ENCODE measurements at places on chromosomes 7 and 10.

DNA sequence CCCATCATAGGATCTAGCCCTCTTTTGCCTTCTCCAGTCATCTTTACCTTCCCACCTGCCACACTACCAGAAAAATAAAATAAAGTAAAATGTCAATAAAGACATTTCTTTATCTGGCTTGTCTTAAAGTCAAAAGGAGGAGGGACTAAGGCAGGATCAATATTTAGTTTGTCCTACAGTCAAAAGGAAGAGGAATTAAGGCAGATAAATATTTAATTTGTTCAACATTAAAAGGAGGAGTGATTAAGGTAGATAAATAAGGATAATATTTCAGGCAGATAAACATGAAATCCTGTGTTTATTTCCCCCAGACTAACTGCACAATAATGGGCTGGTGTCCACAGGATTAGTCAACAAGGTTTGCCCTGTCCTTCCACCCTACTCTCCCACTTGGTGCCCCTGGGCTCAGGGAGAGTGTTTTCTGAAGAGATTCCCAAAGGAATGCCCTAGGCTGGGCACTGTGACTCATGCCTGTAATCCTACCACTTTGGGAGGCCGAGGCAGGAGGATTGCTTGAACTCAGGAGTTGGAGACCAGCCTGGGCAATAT, 18.3 kb upstream of the MSMB start:
- no peak for DNase-seq

DNA sequence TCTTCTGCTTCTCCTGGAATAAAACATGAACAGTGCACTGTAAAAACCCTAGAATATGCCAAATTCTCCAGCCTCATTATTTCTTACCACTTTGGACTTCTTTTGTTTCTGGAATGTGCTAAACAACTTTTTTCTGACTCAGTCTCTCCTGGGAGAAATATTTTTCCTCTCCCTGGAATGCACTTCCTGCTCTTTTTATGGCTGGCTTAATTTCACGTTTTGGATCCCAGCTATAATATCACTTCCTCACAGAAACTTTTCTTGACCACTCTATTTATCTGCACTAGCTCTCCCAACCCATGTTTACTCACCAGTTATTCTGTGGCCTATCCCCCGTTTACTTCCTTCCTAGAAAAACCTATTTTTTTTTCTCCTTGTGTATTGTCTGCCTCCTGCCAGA, 26.7 kb downstream of the ABCB5 start:
- DNase-seq: no peak

DNA sequence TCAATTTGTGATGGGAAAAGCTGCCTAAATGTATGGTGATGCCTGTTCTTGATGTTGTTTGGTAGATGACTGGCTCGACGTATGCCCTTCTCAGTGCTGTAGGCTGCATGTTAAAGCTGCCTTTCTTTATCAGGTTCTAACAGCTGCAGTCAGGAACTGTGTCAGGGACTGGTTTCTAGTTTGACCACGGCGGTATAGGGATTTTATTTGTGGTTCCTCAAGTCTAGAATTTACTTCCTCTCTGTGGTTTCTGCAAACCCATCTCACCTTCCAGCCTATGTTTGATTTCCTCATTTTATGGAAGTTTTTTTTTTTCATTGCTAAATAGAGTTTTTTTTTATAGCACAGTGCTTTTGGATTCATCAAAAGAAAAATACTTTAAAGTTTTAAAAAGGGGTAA, 26.5 kb downstream of the LMTK2 start:
- peak; percentile 6 for DNase-seq

GRCh38 chr10:115491526-115492140, 398.5 kb downstream of the ATRNL1 start:
- no peak for DNase-seq

DNA sequence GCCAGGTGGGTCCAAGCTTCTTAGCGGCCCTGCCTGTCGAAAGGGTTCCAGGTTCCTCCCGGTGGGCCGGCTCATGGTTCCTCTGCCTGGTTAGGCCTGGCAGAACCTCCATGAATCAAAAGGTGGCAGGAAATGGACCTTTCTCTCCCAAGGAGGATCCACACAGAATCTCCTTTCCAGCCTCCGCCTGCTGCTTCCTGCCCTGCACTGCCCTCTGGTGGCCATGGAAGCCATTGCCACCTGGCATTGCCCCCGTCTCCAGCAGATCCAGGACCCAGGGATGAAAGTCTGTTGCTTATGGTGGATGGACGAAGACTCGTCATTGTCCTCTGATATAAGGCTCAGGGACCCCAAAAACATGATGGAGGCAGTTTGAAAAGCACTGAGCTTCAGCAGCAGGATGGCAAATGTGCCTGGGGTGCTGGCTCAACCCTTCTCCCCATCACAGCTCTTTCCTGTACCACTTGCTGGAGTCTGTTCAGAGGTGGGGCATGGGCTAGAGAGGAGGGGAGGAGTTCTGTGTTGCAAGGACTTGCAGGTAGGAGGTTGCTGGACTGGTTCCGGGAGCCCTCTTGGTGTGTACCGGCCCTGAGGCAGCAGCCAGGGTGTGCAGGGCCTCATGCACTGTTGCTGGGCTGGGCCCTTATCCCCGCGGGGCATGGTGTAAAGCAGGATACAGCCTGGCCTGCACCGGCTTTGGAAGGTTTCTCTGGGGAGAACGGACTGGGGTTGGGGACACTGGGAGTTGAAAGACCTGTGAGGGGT, 11.3 kb upstream of the INMT start:
- DNase-seq: peak; percentile 66

DNA sequence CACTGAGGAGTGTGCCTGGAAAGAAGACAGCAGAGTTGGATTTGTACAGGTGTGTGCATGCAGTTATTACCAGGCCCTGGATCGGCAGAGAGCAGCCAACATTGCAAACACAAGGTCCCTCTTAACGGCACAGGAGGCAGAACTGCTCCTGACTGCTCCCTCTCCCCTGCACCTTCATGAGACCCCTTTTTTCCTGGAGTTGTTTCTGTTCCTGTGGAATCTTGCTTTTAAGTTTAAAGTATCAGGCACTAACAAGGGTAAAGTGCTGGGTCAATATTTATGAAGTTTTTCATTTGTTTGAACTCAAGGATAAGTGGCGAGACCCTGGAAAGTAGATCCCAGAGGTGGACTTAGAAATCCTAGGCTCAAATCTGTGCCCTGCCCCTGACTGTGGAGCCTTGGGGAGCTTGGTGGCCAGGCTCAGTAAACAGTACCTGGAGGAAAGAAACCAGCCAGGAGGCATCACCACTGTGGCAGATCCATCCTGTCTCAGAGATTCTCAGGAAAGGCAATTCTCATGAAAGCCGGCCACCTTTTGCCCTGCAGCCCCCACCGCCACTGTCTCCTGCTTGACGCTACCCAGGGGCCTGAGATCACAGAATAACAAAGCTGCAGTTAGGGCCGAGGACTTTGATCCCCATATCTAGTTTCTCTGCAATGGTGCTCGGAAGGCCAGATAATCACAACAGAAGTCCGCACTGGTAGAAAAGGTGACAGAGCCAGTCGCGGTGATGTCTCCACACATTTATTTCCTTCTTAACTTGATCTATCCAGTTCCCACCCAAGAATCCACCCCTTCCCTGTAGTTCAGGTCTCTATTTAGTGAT, 36.7 kb downstream of the DDC start:
- DNase-seq: no peak

DNA sequence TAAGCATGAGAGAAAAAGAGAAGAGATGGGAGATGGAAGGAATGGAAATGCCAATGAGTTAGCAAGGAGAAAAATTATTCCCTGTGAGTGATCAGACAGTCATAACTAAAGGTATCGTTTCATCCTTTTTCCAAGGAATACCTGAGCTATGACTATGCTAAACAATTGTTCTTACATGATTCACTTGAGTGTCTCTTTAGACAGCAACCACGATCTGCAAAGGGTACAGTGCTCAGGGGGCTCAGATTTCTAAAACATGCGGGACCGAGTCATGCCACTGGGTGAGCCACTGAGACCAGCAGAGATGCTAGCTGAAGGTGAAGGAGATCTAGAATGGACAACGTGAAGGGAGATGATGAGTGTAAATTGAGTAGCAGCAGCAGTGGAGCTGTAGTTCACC, 78.0 kb upstream of the CTTNBP2 start:
- DNase-seq: no peak

GRCh38 chr10:5620966-5621365, 45.4 kb downstream of the ASB13 start:
- DNase-seq: no peak

DNA sequence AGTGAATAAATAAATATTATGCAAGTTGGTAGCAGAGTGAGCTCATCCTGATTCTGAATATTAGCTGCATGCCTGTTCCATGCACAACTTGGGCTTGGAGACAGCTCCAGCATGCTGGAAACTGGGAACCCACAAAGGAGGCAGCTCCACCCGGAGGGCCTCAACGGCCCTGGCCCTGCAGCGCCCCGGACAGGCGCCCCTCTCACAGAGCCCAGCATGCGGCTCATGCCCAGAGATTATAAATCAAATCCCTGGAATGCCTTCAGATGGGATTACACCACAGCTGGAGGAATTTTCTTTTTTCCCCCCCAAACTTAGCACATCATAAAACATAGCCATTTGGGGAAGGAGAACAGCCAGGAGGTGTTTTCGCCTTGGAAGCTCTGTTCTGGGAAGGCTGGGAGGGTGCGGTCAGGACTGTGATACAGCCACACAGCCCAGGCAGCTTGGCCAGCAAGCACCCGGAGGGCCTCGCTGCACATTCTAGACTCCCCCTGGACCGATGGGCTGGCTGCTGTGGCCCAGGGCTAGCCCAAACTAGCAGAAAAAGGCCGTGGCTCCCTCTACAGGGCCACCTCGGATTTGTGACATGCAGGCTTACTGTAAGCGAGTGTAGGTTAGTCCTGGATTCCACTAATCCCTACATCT, 102.4 kb downstream of the PTPN20 start:
- DNase-seq: no peak

- DNase-seq: no peak
Observed at GRCh38 chr10:118291122-118291521, 51.0 kb downstream of the FAM204A start.

GRCh38 chr7:94368371-94368791, 26.3 kb upstream of the COL1A2 start:
- no peak for DNase-seq

DNA sequence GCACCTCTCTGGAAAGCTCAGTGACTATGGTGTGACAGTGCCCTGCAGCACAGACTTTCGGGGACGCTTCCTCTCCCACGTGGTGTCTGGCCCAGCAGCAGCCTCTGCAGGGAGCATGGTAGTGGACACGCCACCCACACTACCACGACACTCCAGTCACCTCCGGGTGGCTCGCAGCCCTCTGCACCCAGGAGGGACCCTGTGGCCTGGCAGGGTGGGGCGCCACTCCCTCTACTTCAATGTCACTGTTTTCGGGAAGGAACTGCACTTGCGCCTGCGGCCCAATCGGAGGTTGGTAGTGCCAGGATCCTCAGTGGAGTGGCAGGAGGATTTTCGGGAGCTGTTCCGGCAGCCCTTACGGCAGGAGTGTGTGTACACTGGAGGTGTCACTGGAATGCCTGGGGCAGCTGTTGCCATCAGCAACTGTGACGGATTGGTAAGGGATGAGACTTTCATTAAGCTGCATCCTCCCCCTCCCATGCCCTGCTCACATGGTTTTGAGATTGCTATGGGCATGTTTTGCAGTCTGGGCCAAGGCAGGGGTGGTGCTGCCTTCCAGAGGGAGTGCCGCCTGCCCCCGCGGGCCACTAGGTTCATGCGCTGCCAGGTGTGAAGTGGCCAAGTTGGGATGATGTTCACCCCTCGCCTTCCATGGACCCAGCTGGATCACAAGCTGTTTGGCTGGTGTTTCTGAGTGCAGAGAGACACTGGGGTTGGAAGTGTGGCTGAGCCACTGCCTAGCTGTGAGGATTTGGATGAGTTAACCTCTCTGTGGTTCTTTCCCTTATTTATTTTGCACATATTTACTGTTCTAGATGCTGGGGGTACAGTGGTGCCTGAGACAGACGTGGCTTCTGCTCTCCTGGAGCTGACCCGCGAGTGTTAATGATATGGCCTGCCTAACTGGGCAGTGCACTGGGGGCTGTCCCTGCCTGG, 2.5 kb downstream of the ADAMTS14 start:
- no peak for DNase-seq

- DNase-seq: no peak
Observed at GRCh38 chr10:71063401-71063800, 149.0 kb upstream of the UNC5B start.

GRCh38 chr7:18468795-18469194, 26.8 kb upstream of the HDAC9 start:
- DNase-seq: no peak

GRCh38 chr7:3272691-3273141, 28.3 kb upstream of the SDK1 start:
- DNase-seq: no peak

GRCh38 chr7:67301667-67302066, 305.0 kb downstream of the TYW1 start:
- no peak for DNase-seq

- no peak for DNase-seq
Observed at GRCh38 chr7:30147785-30148184, 13.0 kb downstream of the MTURN start.

DNA sequence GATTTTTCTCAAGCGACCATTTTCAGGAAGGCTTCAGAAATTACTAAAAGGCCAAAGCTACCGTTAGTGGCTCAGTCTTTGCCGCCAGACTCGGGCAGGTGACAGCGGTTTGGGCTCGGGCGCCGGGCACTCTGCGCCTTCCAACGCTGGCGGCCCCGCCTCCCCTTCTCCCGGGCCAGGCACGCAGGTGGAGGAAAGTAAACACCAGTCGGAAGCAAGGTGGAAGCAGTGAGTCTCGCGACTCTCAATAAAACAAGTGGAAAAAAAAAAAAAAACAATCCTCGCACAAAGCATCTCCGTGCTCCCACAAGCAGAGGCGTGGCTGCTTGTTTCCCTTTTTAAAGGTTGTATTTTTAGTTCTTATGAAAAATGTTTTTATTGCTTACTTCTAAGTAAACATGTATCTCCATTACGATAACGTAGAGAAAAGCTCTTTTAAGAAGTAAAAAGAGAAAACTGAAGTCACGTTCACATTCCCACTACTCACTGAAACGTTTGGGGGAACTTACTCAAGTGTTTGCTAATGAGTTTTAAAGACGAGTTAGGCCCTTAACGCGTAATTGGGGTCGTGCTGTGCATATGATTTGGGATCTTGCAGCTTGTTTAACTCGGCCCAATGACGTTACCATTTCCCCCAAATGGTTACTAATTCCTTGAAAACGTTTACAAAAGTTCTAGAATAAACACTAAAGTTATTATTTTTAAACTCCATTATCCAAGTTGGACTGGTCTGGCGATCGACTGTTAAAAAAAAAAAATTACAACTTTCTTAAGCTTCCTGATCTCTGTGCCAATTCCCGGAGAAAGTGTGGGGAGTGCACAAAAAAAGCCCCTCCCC, 864 bp downstream of the CDCA7L start:
- DNase-seq: no peak

DNA sequence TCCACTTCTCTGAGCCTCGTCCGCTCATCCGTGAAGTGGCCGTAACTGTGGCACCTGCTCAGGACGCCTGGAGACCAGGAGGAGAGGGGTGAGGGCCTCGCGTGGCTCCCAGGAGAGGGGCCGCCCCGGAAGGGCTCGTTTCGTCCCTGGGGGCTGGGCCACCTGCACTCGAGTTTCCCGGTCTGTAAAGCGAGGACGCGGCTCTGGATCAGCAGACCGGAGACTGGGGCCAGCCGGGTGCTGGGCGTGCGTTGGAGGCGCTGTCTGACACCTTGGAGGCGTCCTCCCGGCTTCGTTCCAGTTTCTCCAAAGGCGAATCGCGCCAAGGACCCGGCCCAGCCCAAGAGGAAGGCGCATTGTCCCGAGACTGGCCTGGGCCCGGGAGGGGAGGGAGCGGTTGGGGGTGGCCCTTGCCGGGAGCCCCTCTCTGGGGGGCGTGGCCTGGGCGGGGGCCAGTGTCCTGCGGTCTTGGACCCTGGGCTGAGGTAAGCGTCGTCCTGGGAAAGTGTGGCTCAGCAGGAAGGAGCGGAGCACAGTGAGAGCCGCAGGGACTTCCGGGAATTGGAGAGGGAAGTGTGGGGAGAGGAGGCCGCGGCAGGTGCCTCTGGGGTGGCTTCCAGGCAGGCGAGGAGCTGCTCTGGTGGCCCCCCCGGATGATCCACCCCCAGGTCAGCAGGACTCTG, 89.6 kb downstream of the FOXL3 start:
- no peak for DNase-seq

Data from T-cell (primary cell).